ENCODE measurements at places on chromosomes 1 and 21. TPM values are rescaled to one million over a fixed set of nuclear protein-coding genes. Genes with fewer than 3 reads are reported as not detected.

DNA sequence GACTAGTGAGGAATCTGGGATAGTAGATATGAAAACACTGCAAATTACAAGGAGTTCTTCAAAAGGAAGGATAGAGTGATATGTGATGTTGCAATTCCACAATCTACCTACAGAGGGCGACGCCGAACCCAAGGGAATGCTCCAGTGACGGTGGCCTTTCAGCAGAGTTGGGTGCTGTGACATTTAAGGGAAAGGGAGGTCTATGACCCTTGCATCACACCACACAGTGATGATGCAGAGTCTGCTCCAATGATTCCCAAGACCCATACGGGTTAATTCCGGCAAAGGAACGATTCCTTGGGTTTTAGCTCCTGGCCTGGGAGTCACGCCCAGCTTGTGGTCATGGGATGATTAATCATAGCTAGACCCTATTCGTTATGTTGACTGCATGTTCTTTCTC, 123.0 kb upstream of the IGSF21 start:
- no peaks in the 10 kb centered on the region for H3K4me1 ChIP-seq
- H3K4me3 ChIP-seq: no peak overlapping the region
- no peak for DNase-seq
- H3K27me3 ChIP-seq: no peaks in the 10 kb centered on the region

- H3K27me3 ChIP-seq: no peaks in the 10 kb centered on the region
- no peak overlapping the region for H3K4me3 ChIP-seq
- no peaks in the 10 kb centered on the region for H3K4me1 ChIP-seq
- no peaks in the 10 kb centered on the region for H3K36me3 ChIP-seq
- no peak for DNase-seq
These were observed 47.5 kb upstream of the PLA2G2C start for GRCh38 chr1:20233866-20234265.

DNA sequence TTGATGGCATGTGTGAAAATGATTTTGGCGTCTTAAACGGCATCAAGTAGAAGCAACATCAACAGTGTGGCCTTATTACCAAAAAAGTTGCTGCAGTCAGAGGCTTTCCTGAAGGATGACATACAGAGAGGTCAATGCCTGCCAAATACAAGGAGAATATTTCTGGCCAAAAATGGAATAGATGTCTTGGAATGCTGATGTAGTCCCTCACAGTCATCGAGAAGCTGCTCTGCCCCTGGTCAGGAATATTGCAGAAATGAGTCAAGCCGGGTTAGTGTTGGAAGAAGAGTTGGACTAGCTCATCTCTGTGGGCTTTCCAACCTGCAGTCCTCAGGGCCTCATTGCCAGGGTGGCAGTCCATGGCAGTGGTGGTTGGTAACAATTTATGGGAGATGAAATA, 42.1 kb downstream of the NOS1AP start:
- H3K27me3 ChIP-seq: no peaks in the 10 kb centered on the region
- DNase-seq: no peak
- H3K36me3 ChIP-seq: no peaks in the 10 kb centered on the region
- H3K4me1 ChIP-seq: no peaks in the 10 kb centered on the region
- no peak overlapping the region for H3K4me3 ChIP-seq
- no peak overlapping the region for H3K27ac ChIP-seq

DNA sequence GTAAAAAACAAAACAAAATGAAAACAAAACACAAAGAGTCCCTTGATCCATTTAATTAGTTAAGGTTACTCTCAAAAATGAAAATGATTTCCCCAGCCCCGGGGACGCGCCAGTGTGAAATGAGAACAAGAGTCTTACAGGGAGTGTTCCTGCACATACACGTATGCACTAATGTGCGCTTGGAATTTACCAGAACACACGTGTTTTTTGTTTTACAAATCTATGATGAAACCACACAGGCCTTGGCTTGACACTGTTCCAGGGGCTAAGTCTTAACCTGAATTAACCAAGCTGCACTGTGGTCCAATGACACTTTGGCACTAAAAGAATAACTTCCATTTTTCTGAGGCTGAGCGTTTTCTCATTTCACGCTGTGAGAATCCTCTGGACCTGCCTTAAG, 63.7 kb downstream of the SLC45A1 start:
- DNase-seq: no peak
- peak overlapping the region; percentile 84 for H3K27ac ChIP-seq
- H3K36me3 ChIP-seq: peaks cover 59% of the 10 kb centered on the region
- peaks cover 97% of the 10 kb centered on the region for H3K4me1 ChIP-seq

DNA sequence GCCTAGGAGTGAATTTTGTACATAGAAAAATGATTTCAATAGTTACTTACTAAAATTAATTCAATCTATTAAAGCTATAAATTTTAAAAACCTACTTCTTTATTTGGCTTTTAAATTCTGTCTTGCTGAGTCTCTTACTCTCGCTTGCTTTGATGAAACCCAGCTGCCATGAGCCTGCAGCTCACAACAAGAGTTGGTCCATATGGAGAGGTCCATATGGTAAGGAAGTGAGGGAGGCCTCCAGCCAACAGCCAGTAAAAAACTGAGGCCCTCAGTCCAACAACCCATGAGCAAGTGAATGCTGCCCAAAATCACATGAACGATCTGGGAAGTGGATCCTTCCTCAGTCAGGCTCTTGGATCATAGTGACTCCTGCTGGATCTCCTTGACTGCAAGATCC, 89.9 kb upstream of the CXADR start:
- no peak for DNase-seq
- H3K27me3 ChIP-seq: no peaks in the 10 kb centered on the region
- no peaks in the 10 kb centered on the region for H3K4me1 ChIP-seq
- H3K36me3 ChIP-seq: no peaks in the 10 kb centered on the region
- H3K4me3 ChIP-seq: no peak overlapping the region

GRCh38 chr1:209618756-209619420, 33.3 kb downstream of the LAMB3 start:
- DNase-seq: no peak
- no peak overlapping the region for H3K4me3 ChIP-seq
- H3K4me1 ChIP-seq: peaks cover 31% of the 10 kb centered on the region
- H3K36me3 ChIP-seq: no peaks in the 10 kb centered on the region
- no peaks in the 10 kb centered on the region for H3K27me3 ChIP-seq

DNA sequence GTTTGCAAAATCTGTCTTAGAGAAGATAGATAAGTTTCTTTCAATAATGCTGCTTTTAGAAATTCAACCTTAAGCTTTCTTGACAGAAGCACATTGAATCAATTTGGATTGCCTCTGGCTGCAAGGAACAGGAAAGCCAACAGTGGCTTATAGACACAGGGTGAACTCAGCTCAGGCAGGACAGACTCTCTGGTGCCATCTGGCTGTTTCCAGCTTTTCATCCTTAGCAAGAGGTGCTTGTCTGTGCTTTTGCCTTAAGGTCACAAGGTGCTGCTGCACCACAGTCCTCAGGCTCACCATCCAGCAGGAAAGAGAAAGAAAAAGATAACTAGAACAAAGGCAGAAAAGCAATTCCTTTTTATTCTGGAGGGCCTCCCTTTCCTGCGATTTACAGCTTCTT, 93.7 kb upstream of the ETS2 start:
- H3K36me3 ChIP-seq: no peaks in the 10 kb centered on the region
- H3K4me1 ChIP-seq: no peaks in the 10 kb centered on the region
- H3K27me3 ChIP-seq: no peaks in the 10 kb centered on the region
- no peak overlapping the region for H3K4me3 ChIP-seq
- no peak for DNase-seq

Gene ELAPOR1
- total RNA-seq: 0.40 TPM

Gene SV2A
- 0.53 TPM for total RNA-seq

- DNase-seq: no peak
- no peaks in the 10 kb centered on the region for H3K27me3 ChIP-seq
- no peak overlapping the region for H3K27ac ChIP-seq
- H3K36me3 ChIP-seq: no peaks in the 10 kb centered on the region
These were observed 48.7 kb upstream of the TNR start for GRCh38 chr1:175792136-175792535.

Gene JAK1
- 62.5 TPM for total RNA-seq

Gene SLC2A5
- 7.1 TPM for total RNA-seq

All from esophagus squamous epithelium (tissue), 5 donors.